Amygdala (tissue), 56 donors: ENCODE measurements at places on chromosomes 3 and 15.
A peak's percentile ranks its signal among the peaks of the same experiment; 100 is the strongest.

DNA sequence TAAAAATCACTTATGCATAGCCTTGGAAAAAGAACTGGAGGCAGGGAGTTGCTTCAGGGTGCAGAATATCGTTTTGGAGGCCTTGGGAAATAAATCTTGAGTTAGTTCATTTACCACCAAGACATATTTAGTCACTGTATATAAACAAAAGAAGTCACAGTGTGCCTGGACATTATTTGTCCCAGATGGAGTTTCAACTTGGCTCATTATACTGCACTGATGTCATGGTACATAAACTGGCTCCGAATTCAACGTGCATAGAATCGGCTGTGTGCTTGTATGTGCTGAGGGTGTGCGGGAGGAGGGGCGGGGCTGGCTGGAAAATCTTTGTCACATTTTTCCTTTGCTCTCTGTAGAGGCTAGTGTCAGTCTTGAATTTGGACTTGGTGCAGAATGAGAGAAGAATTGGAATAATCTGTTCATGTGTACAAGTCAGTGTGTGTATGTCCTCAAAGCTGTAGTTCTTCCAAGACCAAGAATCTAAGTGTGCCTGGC, 86.6 kb downstream of the FNDC3B start:
- no peak for DNase-seq

DNA sequence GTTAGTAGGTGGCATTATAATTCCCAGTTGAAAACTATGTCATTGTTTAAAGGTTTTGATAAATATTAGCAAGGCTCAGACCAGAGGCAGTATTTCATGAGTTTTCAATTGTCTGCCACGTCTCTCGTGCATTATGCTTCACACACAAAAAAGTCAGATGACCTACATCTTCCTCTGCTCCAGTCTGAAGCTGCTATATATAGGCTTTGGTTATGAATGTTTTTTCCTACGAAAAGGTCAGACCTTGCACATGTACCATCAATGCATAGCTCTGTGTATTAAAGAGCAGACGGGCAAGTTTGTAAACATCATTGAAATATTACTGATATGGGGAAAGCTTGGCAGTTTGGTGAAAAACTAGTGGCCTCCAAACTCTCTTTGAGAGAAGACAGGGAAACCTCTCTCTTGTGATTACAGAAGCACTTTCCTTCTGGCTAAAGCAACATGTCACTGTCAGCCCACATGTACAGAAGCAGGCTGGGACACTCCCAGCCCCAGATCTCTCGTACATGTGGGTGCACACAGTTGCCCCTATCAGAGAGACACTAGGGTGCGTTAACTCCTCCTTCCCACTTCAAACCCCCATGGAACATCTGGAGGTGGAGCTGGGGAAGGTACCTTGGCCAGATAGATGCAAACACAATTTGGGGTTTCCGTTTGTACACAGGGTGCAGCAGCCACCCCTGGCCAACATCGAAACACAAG, 184.0 kb upstream of the BCL6 start:
- DNase-seq: no peak

- DNase-seq: no peak
These were observed 15.0 kb downstream of the UACA start for GRCh38 chr15:70748281-70748747.

GRCh38 chr3:42101048-42101447, 9.9 kb downstream of the TRAK1 start:
- no peak for DNase-seq

DNA sequence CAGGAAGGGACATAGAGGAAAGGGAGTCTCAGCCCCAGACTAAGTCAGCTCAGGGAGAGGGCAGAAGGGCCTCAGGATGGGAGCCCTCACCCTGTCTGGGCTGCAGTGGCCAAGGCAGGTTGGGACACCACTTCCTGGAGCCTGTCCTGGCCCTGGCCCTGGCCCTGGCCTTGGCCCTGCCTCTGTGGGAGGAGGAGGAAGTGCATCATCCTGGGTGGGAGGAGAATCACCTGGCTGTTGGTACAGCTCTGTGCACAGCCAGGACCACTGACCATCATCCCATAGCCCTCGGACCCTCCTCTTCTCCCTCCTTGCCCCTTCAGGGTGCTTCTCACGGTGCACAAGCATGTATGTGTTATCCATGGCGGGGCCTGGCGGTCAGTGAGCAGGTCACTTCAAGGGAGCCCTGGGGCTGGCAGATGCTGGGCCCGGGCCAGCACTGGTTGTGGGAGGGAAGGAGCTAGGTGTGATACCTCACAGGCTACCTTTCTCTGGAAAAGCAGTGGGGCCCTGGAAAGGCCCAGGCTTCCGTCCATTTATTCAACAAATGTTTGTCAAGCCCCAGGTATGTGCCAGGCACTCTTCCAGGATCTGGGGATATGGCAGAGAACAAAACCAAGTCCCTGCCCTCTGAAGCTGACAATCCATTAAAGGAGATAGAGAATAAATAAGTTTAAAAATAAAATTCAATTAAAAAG, 8.2 kb upstream of the APEH start:
- DNase-seq: no peak

- DNase-seq: no peak
These were observed 967.6 kb downstream of the NAALADL2 start for GRCh38 chr3:175826759-175827158.

DNA sequence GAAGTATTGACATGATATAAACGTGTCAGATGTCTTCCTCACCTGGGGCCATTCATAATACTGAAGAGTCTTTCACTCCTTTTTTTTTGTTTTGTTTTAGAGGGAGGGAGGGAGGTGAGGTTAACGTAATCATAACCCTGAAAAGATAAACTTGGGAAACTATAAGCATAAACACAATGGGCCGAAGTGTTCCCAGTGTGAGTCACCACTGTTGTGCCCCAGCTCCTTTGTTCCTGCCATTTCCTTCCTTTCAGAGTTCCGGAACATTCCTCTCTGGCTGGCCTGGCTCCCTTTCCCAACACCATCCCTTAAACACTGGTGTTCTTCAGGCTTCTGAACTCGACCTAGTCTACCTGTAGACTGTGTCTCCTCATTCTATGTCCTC, 18.6 kb downstream of the PLD1 start:
- peak; percentile 14 for DNase-seq

DNA sequence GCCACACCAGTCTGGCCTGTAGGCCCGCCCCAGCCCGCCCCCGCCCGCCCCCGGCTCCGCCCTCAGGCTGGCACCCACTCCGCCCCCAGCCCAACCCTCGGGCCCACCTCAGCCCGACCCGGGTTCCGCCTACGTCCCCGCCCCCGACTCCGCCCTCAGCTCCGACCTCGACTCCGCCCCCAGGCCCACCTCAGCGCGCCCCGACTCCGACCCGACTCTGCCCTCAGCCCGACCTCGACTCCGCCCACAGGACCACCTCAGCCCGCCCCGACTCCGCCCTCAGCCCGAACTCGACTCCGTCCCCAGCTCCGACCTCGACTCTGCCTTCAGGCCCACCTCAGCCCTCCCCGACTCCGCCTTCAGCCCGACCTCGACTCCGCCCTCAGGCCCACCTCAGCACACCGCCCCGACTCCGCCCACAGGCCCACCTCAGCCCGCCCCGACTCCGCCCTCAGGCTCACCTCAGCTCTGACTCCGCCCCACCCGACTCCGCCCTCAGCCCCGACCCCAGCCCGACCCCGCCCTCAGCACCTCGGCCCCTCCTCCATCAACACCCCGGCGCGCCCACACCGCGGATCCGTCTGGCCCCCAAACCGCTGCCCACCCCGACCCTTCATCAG, at the start of gene RAB43:
Gene RAB43, minus strand, starts transcription at position 13 of the 620 bp plus-strand sequence. CDS start 315 bp downstream, outside the sequence.
- DNase-seq: peak; percentile 61

DNA sequence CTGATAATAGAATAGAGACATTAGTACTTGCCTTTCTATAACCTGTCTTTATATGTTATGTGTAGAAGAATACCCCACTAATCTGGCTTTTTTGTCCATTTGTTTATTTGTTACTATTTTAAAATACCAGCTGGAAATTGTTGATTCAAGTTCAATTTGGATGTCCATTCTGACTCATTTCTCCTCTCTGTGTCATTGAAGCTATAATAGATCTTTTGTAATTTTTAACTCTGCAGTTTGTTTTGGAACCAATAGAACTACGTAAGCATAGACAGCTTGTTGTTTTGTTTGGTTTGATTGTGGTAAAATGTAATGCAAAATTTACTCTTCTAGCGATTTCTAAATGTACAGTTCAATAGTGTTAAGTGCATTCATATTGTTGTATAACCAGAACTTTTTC, 390.4 kb downstream of the ZIC1 start:
- DNase-seq: no peak

GRCh38 chr3:63673111-63673510, 20.6 kb downstream of the SNTN start:
- DNase-seq: no peak

DNA sequence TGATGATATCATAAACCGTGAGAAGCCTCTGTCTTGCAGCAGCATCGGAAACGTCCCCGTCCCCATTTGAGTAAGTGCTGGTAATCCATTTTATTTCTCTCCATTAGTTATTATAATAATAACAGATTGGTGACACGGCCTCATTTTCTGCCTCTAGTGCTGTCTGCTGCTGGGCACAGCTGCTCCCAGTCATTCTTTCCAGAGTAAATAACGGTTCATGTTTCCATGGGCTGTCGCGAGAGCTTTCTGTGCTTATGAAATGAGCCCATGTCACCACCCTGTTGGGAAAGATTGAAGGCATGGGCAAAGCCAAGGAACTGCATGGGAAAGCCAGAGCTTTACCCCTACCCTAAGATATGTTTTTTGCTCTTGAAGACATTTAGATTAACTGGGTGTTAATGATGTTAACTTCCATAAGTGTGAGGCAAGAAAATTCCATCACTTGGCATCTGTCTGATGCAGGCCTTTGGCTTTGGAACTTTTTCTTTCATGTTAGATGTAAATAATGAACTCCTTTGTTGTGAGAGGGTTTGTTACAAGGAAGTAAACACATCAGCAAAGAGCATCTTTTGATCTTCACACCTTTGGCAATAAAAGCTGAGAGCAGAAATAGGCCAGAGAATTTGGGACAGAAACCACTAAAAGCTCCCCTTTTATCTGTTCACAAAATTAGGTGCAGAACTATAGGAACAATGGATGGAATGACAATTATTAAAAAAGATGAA, 141.8 kb downstream of the FILIP1L start:
- no peak for DNase-seq

- DNase-seq: no peak
These were observed 5.7 kb downstream of the PCCB start for GRCh38 chr3:136255672-136256406.

DNA sequence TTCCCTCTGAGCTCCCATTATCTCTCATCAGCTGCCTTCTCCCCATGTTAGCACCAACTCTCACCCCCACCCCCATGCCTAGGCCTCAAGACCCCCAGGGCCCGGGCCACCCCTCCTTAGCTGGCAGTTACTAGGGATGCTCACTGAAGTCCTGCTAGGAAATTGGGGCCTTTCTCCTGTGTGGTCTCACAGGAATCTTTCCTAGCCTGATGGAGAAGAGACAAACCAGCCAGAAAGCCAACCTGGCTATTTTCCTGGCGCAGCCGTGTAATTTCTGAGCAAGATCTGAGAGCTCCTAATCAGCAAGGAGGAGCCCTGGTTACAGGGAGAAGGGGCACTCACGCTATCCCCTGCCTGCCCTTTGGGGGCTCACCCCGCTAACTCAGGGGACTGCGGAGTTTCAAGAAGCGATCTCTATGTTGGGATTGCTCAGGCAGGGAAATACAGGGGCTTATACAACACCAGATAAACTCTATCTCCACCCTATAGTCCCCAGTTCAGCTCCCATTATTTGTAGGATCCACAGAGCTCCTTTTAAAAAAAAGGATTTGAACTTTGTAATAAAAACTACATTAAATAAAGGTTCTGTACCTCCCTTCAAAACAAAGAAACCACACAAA, 25.2 kb downstream of the NR2F2 start:
- DNase-seq: no peak

DNA sequence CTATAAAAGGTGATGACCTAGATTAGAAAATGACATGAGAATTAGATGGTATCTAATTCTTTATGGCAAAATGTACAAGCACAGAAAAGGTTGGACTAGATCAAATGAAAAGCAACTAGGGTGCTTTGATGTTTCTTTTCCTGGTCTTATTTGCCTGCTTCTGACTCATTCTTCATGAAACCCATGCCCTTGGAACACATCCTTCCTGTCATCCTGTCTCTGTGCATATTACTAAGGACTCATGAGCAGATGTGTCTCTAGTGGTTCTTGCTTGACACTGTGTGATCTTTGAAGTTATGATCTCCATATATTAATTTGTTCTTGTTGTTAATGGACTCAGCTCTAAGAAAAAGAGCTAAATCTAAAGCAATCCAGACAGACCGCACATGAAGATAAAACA, 314.0 kb downstream of the ERC2 start:
- no peak for DNase-seq

- no peak for DNase-seq
These were observed 40.3 kb downstream of the MBNL1 start for GRCh38 chr3:152309031-152309430.

DNA sequence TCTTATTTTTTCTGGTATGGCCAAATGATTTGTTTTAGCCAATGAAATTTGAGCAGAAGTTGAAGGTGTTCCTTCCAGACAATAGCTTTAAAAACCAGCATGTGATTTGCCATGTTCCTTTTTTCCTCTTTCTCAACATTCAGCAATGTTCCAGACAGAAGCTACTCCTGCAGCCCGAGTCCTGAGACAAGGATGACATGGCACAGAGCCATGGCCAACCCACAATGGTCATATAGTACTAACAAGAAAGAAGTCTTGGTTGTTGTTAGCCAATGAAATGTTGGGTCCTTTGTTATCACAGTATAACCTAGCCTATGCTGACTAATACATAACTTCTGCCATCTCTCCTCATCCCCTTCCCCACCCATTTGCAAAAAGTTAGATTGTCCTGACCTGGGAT, 211.1 kb upstream of the STT3B start:
- DNase-seq: no peak

DNA sequence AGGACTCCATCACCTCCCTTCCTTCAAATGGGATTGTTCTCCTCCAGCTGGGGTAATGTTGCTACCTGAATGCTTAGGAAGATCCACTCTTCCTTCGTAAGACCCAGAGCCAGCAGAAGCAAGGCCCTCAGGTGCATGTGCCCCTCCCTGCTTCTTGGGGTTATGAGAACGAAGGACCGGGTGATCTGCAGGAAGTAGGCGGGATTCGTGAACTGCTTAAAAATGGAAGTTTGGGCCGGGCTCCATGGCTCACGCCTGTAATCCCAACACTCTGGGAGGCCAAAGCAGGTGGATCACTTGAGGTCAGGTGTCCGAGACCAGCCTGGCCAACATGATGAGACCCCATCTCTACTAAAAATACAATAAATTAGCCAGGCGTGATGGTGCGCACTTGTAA, 8.0 kb downstream of the TLR9 start:
- no peak for DNase-seq

GRCh38 chr15:63408524-63408923, 26.9 kb upstream of the CA12 start:
- no peak for DNase-seq

DNA sequence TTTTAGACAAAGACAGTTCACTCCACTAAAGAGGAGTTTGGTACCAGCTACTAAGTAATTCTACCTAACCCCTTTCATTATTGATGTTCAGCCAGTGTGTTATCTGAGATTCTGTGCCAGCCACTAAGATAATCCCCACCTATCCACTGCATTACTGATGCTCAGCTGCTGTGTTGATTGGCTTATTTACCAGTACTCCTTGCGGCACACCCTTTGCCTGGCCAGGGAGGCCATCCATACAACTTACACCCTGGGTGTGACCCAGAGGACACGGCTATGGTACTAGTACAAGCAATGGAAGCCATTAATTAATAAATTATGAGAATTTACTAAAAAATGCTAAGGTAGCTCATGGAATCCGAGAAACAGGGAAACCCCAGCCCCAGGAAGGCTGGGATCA, 290.7 kb upstream of the CTNNB1 start:
- no peak for DNase-seq
